ENCODE measurements at places on chromosomes 4 and X. TPM values are rescaled to one million over a fixed set of nuclear protein-coding genes. Genes with fewer than 3 reads are reported as not detected.

GRCh38 chr4:175380841-175381240, 431.2 kb downstream of the GPM6A start:
- H3K4me1 ChIP-seq = 0 out of 2 replicates have a peak, but pooled peaks cover 2% of the 10 kb centered on the region
- no peaks in the 10 kb centered on the region for H3K27me3 ChIP-seq
- no peak overlapping the region for H3K27ac ChIP-seq
- no peak for DNase-seq
- no peaks in the 10 kb centered on the region for H3K36me3 ChIP-seq

GRCh38 chr4:101791182-101791558, 640 bp downstream of the BANK1 start:
- H3K36me3 ChIP-seq = no peaks in the 10 kb centered on the region
- H3K4me1 ChIP-seq = no peaks in the 10 kb centered on the region
- H3K27ac ChIP-seq = no peak overlapping the region
- no peak for DNase-seq
- H3K4me3 ChIP-seq = peak overlapping the region; percentile 33

DNA sequence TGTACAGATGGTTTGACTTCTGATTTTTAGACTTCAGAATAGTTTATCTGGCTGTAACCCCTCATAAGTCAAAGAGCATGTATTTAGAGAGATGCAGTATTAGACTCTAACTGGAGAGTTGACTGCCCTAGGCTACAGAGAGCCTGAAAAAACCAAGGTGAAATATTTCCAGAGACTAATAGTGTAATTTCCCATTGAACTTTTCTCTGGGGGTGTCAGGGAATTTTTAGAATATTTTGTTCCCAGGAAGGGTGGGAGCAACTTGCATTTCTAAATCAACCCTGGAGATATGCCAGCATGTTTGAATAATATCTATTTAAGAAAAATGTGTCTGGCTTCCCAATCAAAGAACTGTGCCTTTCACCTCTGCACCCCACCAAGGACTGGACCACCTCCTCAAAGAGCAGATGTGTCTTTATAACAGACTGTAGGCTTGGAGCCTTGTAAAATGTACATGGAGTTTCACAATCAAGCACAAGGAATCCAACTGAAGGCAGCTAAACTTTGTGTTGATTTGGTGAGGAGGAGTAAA, 2.0 kb downstream of the ANXA3 start:
- H3K36me3 ChIP-seq = no peaks in the 10 kb centered on the region
- H3K27me3 ChIP-seq = peaks cover 10% of the 10 kb centered on the region
- H3K4me1 ChIP-seq = peaks cover 7% of the 10 kb centered on the region
- no peak overlapping the region for H3K27ac ChIP-seq

The CASP6 gene
- total RNA-seq = 29.5 TPM

GRCh38 chr4:146040623-146041022, 102.0 kb upstream of the ZNF827 start:
- no peaks in the 10 kb centered on the region for H3K4me1 ChIP-seq
- no peak overlapping the region for H3K4me3 ChIP-seq
- no peak overlapping the region for H3K27ac ChIP-seq
- no peaks in the 10 kb centered on the region for H3K36me3 ChIP-seq
- DNase-seq = no peak

The CTSO gene
- total RNA-seq = 0.65 TPM

GRCh38 chr4:3193531-3194203, 55.3 kb upstream of the MSANTD1 start:
- H3K27me3 ChIP-seq = no peaks in the 10 kb centered on the region
- peaks cover 21% of the 10 kb centered on the region for H3K36me3 ChIP-seq
- H3K4me3 ChIP-seq = no peak overlapping the region
- H3K27ac ChIP-seq = no peak overlapping the region
- H3K4me1 ChIP-seq = no peaks in the 10 kb centered on the region

DNA sequence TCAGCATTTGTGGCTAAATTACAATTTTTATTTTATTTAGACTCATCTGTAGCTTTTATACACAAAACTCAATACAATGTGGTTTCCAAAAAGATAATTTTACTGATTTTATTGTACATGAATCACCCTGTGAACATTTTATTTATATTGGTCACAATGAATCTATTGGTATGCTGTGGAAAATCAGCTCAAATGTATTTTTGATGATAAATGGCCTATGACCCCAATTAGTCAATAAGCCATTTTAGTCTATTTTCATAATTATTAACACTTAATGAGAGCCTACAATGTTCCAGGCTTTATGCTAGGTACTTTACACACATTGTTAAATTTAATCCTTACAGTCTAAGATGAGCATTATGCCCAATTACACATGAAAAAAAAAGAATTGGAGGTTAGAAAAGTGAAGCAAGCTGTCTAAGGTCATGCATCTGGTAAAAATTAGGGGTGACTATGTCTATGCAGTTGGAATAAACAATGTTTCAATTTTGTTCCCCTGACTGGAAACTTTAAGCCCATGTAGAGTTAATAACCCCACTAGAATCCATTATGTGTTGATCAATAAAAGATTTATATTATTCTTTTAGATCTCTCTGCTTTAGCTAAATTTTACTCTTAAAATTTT, 344.7 kb downstream of the PABPC4L start:
- H3K36me3 ChIP-seq = no peaks in the 10 kb centered on the region
- H3K4me3 ChIP-seq = no peak overlapping the region
- DNase-seq = no peak

The STK32B gene
- total RNA-seq = 2.6 TPM
